CD14-positive monocyte (primary cell): ENCODE measurements at places on chromosomes 5 and 9.

DNA sequence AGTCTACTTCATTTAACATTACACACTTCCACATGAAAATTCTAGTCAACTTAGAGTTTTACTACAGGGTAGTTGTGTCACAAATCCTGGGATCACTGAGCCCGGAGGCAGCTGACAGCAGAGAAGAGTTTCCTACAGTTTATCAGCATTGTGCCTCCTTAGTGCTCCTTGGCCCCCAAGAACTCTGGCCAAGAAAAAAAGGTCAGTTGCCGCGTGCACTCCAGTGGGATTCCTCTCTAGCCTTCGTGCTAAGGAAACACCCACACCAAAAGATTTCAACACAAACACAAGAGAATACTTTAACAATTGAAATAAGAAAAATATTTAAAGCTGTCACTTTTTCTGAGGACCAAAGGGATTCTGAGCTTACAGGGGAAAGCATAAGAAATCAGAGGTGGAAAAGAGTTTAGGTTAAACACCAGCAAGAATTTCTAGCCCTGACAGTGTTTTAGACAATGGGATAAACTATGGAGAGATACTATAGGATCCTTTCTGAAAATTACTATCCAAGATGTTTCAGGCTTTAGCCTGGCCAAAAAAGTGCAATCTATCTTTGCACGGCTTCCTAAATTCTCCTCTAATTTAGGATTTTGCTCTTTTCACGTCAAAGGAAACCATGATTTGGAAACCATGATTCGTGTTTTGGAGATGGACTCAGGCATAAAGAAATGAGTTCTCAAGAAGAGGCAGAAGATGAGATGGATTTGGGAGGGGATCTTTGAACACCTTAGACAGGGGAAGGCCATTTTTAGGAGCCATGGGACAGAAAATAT, 606.8 kb downstream of the RAB3C start:
- H3K27ac ChIP-seq = no peak overlapping the region
- no peaks in the 10 kb centered on the region for H3K27me3 ChIP-seq
- no peaks in the 10 kb centered on the region for H3K36me3 ChIP-seq
- H3K4me1 ChIP-seq = no peaks in the 10 kb centered on the region

DNA sequence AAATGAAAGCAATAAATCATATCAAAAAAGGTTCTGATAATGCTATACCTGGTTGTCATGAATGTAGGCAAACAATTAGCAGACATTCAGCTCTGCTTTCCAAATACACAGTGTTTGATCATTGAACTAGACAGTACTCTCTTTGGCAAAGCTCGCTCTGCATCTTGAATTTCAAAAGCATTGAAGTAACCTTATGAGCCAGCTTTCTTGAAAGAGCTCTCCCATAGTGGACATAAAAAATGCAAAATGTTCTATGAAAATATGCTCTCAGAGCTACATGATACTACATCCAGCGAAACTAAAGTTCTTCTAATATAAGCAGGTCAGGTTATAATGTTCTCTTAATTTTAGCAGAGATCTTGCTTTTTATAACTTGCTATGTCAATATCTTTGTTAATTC, 533.4 kb downstream of the CSNK1G3 start:
- no peak for DNase-seq
- H3K4me3 ChIP-seq = no peak overlapping the region
- no peaks in the 10 kb centered on the region for H3K36me3 ChIP-seq

- peak overlapping the region; percentile 47 for H3K4me3 ChIP-seq
- H3K27ac ChIP-seq = no peak overlapping the region
- H3K36me3 ChIP-seq = no peaks in the 10 kb centered on the region
- peak; percentile 50 for DNase-seq
Observed at GRCh38 chr5:109743041-109743531, 53.4 kb downstream of the MAN2A1 start.

DNA sequence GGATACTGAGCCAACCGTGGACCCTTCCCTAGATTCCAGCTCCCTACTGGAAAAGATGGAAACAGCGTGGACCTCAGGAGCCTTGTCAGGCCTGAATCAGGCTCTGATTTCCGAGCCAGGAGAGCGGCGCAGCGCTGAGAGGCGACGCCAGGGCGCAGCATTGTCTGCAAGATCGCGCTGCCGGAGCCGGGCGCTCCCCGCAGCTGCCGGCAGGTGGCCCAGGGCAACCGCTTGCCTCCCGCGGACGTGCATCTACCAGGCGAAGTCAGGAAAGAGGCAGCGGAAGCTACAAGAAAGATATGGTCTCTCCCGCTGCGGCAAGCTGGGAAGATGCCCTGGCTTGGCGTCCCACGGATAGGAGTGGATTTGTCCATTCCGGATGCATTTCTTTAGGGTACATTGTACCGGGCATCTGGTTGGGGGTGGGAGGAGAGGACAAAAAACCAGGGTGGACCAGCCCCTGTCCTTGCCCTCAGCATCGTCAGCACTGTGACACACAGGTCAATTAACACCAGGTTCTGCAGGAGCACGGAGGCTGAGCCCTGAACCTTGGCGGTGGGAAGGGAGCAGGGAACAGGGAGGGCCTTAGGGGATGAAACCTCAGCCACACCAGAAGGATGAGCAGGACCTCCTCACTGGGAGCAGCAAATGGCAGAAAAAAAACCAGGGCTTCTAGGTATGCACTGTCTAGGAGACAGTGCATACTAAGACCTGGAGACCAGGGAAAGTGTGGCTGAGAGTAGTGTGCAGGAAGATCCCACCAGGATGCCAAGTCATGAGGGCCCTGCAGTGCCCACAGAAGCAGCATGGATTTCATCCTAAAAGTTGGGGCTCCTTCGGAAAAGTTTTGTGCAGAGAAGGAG, 55.9 kb downstream of the SFXN1 start:
- no peak overlapping the region for H3K27ac ChIP-seq
- peaks cover 7% of the 10 kb centered on the region for H3K36me3 ChIP-seq
- peak; percentile 84 for DNase-seq
- H3K4me3 ChIP-seq = no peak overlapping the region
- peaks cover 15% of the 10 kb centered on the region for H3K4me1 ChIP-seq

GRCh38 chr9:98159301-98159700, 33.1 kb downstream of the CORO2A start:
- no peak overlapping the region for H3K27ac ChIP-seq
- H3K4me3 ChIP-seq = no peak overlapping the region
- DNase-seq = no peak

DNA sequence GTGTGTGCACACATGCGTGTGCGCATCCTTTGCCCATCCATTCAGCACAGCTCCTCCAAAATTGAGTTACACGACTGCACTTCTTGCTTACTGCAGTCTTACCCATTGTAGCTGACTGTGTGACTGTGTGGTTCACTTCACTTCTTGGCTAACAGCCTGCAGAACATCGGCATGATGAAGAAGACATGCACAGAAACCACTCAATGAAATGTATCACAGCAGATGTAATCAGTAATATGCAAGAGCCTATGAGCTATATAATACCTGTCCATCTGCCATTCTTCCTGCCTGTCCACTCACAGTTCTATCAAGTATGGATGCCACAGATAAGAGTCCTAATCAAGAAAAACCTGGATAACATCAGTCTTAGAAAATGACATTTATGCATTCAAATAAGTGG, 83.9 kb downstream of the TRPM3 start:
- H3K4me1 ChIP-seq = no peaks in the 10 kb centered on the region
- no peak overlapping the region for H3K4me3 ChIP-seq

DNA sequence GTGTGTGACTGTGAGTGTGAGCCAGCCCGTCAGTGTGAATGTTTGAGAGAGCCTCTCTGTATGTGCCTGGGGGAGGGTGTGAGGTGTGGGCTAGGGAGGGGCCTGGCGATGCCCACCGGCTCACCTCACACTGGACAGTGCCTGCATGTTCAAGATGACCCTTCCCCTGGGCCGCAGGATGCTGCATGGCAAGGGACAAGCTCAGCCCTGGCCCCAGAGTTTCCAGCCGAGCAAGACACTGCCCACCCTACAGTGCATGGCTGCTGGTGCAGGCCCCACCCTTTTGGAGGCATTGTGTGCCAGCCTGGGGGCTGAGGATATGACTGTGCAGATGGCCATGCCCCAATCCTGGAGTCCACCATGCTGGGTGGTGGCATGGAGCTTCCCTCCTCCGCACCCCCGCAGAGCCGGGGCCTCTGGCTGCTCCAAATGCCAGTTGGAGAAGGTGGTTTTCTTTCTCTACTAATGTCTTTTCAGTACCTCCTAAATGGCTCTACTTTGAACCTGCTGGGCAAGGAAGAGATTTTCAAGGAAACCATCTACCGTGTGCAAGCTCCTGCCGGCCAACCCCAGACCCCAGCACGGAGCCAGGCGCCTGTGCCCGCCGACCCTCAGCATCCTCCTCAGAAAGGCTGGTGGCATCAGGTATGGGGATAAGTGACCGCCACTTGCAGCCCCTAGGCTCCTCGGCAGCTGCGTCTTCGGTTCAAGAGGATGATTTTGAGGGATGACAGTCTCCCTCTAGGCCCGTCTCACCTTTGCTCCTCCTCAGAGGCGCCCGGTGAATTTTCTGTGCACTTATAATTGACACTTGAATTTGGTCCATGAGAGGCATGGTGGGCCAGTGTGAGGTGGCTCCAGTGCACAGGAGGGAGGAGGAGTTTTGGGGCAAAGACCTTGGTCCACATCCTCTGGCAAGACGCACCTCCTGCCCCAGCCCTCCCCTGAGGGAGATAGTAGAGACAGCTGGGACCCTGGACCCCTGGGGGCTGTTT, 27.7 kb downstream of the FGD3 start:
- peaks cover 47% of the 10 kb centered on the region for H3K36me3 ChIP-seq
- peak overlapping the region; percentile 71 for H3K27ac ChIP-seq
- no peak overlapping the region for H3K4me3 ChIP-seq
- peaks cover 80% of the 10 kb centered on the region for H3K4me1 ChIP-seq
- DNase-seq = no peak

DNA sequence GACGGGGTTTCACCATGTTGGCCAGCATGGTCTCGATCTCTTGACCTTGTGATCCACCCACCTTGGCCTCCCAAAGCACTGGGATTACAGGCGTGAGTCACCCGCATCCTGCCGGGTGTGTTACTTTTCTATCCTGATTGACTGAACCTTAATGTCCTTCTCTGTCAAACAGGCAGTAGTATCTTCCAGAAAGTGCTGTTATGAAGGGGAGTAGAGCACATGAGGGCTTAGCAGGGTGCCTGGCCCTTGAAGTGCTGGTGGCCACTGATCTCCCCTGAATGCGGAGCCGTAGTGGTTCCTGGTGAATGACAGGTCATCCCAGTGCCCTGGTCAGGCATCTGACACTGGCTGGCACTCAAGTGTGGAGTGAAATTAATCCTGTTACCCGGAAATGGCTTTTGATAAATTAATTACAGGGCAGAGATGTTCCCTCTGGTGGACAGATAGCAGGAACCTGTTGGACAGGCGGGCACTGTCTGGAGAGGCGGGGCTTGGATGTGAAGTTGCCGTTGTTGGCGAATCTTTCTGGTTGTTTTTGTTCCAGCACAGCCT, 28.4 kb downstream of the PRRC2B start:
- H3K4me1 ChIP-seq = peaks cover 2% of the 10 kb centered on the region
- no peaks in the 10 kb centered on the region for H3K27me3 ChIP-seq
- H3K36me3 ChIP-seq = peaks cover 5% of the 10 kb centered on the region
- no peak overlapping the region for H3K27ac ChIP-seq

DNA sequence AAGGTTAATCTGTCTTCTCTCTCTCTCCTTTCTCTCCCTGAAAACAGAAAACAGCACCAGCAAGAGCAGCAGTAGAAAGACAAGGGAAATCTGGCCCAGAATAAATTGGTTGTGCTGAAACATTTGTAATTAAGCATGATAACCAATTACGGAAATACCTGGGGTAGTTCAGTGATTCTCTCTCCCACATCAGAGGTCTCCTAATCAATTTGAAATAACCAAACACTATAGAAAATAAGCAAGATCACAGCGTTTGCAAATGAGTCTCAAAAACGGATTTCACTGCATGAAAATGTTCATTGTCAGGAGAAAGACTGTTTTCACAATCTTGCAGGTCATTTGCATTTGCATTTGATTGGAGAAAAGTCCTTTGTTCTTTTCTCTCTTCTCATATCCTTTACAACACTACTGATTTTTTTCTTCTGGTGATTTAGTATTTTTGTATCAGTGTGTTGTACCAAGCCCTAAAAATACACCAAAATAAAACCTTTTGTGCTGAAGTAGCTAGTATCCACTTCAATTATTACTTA, 36.8 kb upstream of the CDH6 start:
- H3K36me3 ChIP-seq = no peaks in the 10 kb centered on the region
- H3K27ac ChIP-seq = no peak overlapping the region
- no peaks in the 10 kb centered on the region for H3K27me3 ChIP-seq
- H3K4me3 ChIP-seq = no peak overlapping the region

DNA sequence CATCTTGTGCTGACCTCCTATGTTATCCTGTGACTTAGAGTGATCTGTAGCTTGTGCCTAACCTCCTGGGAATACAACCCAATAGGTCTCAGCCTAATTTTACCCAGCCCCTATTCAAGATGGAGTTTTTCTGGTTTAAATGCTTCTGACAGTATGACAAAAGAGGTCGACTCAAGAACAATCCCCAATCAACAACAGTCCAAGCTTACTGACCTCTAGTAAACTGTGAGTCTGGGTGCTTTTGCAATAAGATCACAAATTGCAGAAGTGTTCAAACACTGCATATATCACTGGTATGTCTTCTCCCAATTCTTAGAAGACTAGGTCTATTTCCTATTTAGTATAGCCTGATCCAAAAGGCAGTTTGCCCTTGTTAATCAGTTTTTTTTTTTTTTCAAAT, 323.5 kb upstream of the PTGER4 start:
- H3K27me3 ChIP-seq = no peaks in the 10 kb centered on the region
- H3K4me3 ChIP-seq = no peak overlapping the region
- DNase-seq = peak; percentile 72
- H3K27ac ChIP-seq = no peak overlapping the region
- peaks cover 26% of the 10 kb centered on the region for H3K4me1 ChIP-seq

GRCh38 chr9:137056739-137057415, 3.0 kb upstream of the ENTPD2 start:
- H3K36me3 ChIP-seq = no peaks in the 10 kb centered on the region
- DNase-seq = no peak
- H3K27ac ChIP-seq = no peak overlapping the region

- peaks cover 5% of the 10 kb centered on the region for H3K27me3 ChIP-seq
- H3K36me3 ChIP-seq = no peaks in the 10 kb centered on the region
- H3K4me1 ChIP-seq = peaks cover 63% of the 10 kb centered on the region
- no peak overlapping the region for H3K4me3 ChIP-seq
- DNase-seq = no peak
Observed at GRCh38 chr5:158376679-158377078, 517.7 kb upstream of the CLINT1 start.

GRCh38 chr9:3398232-3398648, 127.6 kb downstream of the RFX3 start:
- H3K4me3 ChIP-seq = peak overlapping the region; percentile 22
- H3K27me3 ChIP-seq = no peaks in the 10 kb centered on the region
- DNase-seq = peak; percentile 65
- H3K36me3 ChIP-seq = no peaks in the 10 kb centered on the region
